SJCRH30 (cell line): ENCODE measurements at places on chromosomes 5 and 9. TPM values are rescaled to one million over a fixed set of nuclear protein-coding genes. Genes with fewer than 3 reads are reported as not detected.

- DNase-seq, result no peak
Observed at GRCh38 chr5:165757791-165758190, 2252.4 kb downstream of the MAT2B start.

DNA sequence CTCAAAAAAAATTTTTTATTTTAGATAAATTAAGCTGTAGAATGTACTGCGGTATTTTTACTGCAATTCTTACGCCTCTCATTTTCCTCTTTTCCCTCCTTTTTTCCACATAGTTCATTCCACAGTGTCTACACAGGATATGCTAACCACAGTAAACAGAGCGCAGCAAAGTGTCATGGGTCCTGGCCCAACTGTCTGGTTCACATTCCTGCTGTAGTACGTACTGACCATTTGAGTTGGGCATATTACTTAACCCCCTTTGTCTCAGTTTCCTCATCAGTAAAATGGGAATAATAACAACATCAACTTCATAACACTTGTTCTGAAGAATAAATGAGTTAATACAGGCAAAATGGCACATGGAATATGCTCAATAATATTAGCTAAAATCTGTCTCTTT is 41.6 kb downstream of the SLC44A1 start:
- DNase-seq, result no peak

- DNase-seq, result no peak
Observed at GRCh38 chr5:10982626-10983025, 221.6 kb upstream of the DAP start.

DNA sequence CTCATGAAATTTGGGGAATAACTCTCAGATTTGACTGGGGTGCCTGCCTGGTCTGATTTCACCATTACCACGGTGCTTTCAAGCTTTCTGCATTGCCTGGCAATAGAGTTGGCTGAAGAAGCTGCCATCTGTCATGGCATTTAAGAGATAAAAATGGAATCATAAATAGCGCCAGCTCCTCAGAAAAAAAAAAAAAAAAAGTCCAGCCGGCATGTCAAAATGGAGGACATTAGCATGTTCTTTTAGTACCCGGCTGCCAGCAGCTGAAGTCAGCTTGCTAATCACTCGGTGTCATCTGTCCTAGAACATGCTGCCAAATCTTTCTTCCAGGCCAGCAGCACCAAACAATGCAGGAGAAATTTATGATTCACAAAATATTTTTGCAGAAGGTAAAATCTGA is 57.7 kb upstream of the CER1 start:
- DNase-seq, result peak; percentile 49

DNA sequence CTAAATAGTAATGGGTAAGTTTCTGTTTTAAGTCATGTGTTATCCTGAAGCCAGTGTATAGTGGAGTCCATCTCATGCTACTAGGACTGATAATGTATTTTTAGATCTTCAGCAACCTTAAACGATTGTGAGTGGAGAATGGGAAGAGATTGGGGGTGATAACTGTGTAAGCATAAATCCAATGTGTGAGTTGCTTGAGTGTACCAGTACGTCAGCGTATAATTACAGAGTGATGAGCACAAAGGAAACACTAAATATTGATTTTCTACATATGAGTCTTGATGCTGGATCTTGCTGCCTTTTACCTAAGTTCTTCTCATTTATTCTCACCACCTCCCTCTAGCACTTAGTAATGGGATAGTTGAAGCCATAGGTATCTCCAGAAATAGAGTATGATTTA is 16.3 kb upstream of the IZUMO3 start:
- DNase-seq, result no peak

DNA sequence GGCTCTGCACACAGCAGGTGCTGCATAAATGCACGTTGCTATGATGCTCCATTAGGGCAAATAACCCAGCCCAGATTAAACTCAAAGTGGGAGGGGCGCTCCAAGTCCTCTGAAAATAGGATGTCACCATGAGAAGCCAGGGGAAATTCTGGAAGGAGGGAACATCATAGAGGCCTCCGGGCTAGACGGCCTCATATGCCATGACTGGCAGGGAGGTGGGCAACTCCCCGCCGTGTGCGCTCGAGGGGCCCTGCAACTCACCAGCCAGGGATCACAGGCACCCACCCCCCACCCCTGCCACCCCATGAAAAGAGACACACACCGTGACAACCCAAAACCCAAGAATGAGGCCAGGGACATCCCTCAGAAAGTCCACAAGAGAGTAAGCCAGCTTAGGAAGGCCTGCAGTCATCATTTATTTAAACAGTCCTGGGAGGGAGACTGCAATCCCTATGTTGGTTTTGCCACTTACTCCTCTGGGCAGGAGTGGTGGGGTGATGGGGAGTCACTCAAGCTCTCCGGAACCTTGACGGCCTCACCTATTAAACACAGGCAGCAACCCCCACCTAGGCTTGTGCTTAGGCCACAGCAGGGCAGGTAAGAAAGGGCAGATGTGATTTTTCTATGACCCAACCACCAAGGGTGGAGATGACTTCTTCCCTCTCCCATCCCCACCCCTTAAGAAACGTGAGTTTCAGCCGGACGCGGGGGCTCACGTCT is 4.0 kb downstream of the VAV2 start:
- DNase-seq, result no peak

GRCh38 chr5:65808818-65809217 is 86.8 kb downstream of the NLN start:
- DNase-seq, result no peak

- no peak for DNase-seq
Observed at GRCh38 chr9:61634192-61634591, 444.4 kb downstream of the SPATA31A7 start.

- no peak for DNase-seq
Observed at GRCh38 chr5:149172709-149173505, 31.6 kb downstream of the ABLIM3 start.

DNA sequence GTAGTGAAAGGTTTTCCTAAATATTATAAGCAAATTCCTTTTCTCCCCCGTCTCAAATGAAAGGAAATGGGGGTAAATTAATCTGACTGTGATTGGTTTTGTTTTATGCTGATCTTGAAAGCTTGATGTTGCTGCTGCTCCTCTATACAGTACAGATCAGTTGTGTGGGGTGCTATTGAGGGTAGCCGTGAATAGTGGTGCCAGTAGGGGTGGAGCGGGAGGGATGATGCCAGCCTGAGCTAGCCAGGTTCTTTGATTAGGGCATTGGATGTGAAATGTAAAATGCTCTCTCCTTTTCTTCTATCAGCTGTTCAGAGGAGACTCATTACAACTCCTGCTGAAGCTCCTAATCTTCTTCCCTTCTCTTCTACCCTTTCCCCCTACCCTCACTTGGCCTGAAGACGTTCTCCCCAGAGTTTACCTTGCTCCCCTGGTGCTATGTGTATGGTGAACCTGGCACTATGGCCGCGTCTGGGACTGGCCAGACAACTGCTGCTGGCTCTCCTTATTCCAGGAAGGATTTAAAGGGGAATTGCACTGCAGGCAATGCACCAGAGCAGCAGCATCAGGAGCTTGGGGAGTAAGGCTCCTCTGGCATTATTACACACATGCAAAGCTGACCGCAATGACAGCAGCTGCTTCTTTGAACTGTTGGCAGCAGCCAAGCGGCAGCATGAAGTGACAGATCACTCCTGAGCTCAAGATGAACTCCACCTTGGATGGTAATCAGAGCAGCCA is 566 bp downstream of the GPR21 start:
- DNase-seq, result peak; percentile 96

GRCh38 chr5:132086277-132086794 is 12.7 kb downstream of the CSF2 start:
- peak; percentile 92 for DNase-seq

- no peak for DNase-seq
Observed at GRCh38 chr9:8961186-8961851, 1161.7 kb upstream of the DMAC1 start.

DNA sequence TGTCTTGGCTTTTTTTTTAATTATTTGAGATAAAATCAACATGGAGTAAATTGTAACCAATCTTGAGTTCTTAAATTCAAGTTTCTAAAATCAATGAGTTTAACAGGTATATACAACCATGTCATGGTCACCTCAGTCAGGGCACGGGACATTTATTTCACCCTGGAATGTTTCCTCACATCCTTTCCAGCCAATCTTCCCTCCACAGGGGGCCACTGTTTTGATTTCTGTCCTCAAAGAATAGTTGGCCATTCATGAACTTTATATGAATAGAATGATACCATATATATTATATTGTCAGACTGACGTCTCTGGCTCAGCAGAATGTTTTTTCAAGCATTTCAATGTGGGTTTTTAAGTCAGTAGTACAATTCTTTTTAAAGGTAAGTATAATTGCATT is 806 bp downstream of the ZNF474 start:
- no peak for DNase-seq

- DNase-seq, result no peak
Observed at GRCh38 chr5:4197151-4197550, 601.5 kb downstream of the IRX1 start.

DNA sequence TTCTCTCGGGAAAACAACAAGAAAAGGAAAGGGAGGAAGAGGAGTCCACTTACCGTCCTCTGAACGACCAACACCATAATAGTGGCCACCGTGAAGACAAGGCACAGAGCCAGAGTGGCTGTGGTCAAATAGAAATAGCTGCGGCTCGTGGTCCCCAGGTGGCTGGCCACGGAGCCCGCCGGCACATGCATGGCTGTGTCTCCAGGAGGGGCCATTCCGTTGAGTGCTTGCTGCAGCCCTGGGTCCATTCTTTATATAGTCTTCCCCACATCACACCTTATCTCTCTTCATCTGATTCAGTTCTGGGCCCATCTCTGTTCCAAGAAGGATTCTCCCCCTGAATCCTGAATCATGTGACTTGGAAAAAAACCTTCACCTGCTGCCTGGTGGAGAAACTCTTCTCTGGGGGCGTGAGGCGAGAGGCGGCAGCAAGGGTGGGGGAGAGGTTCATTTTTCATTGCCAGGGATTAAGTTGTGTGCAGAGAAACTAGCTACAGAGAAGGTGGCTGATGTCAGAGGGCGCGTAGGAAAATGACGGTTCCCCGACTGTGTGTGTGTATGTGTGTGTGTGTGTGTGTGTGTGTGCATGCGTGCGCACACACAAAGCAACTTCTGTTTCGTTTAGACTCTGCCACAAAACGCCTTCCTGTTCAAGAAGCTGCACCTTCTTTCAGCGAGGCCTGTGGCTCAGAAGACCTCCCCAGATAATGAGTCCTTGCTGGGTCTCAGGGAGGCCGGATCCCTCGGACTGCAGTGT is at the start of gene TNFSF8:
Gene TNFSF8 (minus strand): TSS at position 536 of the 757 bp plus-strand sequence. CDS start 288 bp downstream, at position 248.
- DNase-seq, result no peak

- no peak for DNase-seq
Observed at GRCh38 chr5:132505641-132506040, 15.1 kb upstream of the IRF1 start.

DNA sequence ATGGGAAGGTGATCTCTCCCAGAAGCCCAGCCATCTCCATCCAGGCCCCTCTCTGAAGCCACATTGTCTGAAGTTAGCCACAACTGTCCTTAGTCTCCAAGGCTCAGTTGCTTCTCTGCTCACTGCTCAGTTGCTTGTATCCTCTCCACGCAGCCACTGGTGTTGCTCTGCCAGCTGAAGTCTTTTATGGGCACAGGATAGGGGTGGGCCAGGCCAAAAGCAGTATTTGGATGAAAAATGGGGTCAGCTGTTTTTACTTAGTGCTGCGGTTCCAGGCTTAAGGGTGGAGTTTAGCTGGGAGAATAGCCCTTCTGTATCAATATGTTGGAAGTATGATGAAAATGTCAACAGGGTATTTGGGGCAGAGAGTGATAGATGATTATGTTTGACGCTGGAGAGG is 168.8 kb upstream of the PPP1R2B start:
- no peak for DNase-seq

DNA sequence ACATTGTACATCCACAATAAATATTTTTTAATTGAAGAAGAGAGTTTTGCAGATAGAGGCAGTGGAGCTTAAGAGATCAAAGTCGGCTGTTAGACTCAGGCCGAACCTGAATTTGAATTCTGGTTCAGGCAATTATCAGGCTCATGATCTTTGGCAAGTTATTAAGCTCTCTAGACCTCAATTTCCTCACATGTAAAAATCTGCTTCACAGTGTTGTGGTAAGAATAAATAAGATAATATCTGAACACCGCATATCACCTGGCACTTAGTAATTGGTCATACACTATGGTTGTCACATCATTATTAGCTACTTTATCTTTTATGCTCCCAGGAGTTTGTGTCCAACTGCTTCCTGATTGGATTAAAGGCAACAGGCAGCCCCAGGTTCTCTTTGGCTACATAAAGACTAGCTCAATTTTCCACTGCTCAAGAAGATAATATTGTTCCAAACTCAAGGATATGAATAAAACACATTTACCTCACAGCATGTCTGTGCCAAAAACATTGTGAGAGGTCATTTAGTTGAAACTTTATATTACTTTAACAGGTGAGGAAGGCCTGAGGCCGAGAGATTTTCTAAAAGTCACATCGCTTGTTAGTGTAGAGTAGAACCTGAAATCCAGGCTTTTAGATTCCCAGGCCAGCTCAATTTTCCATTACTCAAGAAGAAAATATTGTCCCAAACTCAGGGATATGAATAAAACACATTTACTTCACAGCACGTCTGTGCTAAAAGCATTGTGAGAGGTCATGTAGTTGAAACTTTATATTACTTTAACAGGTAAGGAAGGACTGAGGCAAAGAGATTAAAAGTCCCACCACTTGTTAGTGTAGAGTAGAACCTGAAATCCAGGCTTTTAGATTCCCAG is 289.2 kb upstream of the PTGER4 start:
- no peak for DNase-seq

DNA sequence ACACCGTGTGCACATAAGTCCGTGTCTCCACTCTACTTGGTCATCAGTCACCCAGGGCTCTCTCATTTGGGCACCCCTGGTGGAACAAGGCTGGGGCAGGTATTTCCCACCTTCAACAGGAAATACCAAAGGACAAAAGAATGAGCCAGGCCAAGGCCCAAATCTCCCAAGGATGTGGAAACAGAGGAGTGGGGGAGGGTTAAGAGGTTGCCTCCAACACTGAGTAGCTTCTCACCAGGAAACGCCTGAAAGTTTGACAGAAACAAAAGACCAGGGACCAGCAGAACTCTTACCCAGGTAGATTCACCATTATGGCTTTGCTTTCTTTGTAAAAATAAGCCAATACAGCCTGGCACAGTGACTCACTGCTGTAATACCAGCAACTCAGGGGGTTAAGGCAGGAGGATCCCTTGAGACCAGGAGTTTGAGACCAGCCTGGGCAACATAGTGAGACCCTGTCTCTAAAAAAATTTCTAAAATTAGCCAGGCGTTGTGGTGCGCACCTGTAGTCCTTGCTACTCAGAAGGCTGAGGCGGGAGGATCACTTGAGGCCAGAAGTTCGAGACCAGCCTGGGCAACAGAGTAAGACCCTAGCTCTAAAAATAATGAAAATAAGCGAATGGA is 12.7 kb downstream of the SLC1A3 start:
- DNase-seq, result no peak

DNA sequence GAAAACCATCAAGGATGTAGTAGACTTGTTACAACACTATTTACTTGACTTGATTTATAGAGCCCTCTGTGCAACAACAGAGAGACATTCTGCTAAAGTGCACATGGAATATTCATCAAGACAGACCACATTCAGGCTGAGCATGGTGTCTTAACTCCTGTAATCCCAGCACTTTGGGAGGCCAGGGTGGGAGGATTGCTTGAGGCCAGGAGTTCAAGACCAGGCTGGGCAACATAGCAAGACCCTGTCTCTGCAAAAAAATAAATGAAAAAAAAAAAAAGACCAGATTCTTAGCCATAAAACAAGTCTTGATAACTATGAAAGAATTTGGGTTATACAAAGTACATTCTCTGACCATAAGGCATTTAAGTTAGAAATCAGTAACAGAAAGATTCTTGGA is 25.3 kb downstream of the DENND4C start:
- no peak for DNase-seq

Gene TSSK1B
- 0.08 TPM in 1 of 2 replicates, not detected in the other for total RNA-seq

Gene CTSV
- 19.8 and 21.0 TPM in 2 replicates for total RNA-seq

Gene IL9
- total RNA-seq, result not detected in 2 replicates

Gene SLC34A1
- total RNA-seq, result not detected in 2 replicates

Gene LVRN
- total RNA-seq, result 0.53 TPM in 2 replicates

Gene OR1Q1
- total RNA-seq, result not detected in 2 replicates

Gene CRB2
- 0.08 TPM in 1 of 2 replicates, not detected in the other for total RNA-seq
